Stimulated activated CD8-positive, alpha-beta memory T cell treated with anti-CD3 and anti-CD28 coated beads, Interleukin-7, amount 100 ng/mL, for 1 hour (primary cell): ENCODE measurements at places on chromosomes 4 and X.

- DNase-seq, result no peak
These were observed 6.3 kb upstream of the AP1S2 start for GRCh38 chrX:15860921-15861320.

DNA sequence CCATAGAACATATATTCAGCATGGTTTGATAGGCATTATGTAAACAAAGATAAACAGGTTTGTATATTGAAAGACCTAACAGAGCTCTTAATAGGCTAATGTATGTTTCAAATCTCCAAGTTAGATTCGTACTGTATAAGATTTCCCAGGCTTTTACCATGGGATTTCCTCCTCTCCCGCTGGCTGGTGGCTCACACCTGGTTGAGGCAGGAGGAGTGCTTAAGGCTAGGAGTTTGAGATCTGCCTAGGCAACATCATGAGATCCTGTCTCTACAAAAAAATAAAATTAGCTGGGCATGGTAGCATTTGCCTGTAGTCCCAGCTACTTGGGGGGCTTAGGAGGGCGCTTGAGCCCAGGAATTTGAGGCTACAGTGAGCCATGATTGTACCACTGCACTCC is 5.4 kb downstream of the CPE start:
- DNase-seq, result no peak

DNA sequence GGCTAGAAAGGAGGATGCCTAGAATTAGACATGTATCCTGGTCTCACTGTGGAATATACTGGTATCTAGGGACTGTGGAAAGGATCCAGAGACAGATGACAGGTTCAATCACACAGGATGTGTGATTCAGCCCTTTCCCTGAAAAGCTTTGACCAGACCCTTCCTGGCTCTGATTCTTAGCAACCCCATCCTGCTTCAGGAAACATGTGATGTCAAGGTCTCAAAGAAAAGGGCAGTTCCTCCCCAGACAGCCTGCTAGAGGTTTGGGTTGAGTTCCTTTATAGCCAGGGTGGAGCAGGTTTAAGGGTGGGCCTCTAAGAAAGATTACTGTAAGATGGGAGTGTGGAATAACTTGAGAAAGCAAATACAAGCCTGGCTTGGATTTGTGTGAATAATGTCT is 3.0 kb downstream of the BMP15 start:
- DNase-seq, result no peak

DNA sequence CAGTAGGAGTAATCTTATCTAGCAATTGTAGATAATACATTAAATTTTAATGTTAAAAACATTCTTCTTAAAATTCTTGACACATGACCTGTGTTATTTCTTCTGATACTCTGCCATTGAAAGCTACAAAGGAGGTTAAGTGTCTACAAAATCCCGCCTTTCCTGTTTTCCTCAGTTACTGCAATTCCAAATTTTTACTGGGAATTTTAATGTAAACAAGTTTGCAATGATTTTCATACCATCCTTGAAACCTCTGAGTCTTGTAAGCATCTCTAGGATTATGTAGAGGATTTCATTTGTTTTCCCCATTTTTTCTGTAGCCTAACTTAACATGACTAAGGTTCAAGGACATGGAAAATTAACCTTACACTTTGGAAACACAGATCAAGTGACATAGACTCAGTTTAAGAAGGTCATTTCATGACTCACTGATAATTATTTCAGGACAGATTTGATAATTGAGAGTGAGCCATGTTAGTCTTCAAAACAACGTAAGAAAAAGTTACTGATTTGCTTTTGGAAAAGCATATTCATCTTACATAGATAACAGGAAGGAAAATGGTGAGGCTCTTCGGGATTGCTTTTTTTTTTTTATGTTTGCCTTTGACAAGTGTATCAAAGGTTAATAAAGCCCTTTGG is 39.6 kb upstream of the PDLIM5 start:
- no peak for DNase-seq

GRCh38 chr4:57098941-57099340 is 11.2 kb downstream of the IGFBP7 start:
- no peak for DNase-seq

DNA sequence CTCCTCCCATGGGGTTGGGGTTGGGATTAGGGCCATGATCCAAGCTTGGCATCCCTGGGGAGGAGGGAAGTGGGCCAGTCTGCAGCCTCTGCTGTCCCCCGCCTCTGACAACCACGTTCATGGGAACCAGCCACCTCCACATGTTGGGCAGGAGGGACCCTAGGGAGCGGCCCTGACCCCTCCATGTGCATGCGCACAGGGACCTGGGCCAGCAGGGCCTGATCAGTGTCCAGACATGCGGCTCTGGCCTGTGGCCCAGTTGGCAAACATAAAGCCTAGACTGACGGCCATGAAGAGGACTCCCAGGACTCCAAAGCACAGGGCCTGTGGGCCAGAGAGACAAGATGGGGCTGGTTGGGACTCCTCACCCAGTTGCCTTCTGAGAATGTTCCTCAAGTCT is 11.3 kb downstream of the SLC38A5 start:
- DNase-seq, result no peak

GRCh38 chr4:99856166-99856565 is 38.1 kb downstream of the LAMTOR3 start:
- DNase-seq, result no peak

- no peak for DNase-seq
These were observed at the start of gene SYTL4 for GRCh38 chrX:100731441-100732281. SYTL4 (minus strand) TSS chrX:100732121; CDS start chrX:100702037, 30,084 bp downstream.

DNA sequence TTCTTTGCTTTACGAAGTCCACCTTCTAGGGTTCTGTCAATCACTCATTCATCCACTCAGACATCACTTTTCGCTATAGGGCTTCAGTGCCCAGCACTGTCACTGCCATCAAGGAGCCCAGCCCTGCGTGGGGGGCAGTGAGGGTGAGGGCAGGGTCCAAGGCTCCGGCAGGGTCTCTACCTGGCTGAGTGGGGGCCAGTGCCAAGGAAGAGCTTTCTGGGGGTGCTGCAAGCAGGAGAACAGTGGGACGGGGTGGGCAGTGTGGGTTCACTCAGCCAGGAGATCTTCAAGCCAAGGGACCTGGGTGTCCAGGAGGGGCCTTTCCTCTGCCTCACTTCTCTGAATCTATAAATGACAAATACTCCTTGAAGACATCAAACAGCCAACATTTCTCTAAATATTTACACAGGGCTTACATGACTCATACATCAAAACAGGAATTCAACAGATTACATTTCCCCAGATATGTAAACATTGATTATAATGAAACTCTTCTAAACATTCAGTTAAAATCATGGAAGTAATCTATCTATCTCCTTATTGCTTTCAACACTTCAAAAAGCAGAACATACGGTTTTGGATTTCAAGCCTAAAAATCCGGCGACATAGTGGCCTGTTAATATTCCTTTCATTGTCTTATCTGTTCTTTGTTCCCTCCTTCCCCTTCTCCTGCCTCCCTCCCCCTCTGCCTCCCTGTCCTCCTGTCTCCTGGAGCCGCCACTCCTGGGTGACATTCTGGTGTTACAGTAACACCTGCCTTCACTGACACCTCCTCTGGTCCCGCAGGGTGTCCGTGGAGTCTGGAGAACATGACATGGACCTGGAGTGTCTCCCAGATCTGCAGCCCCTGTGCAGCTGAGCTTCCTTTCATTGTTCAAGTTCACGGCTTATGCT is 94.4 kb upstream of the ADRA2C start:
- no peak for DNase-seq

- no peak for DNase-seq
These were observed 32.6 kb downstream of the DCK start for GRCh38 chr4:71026086-71026485.

DNA sequence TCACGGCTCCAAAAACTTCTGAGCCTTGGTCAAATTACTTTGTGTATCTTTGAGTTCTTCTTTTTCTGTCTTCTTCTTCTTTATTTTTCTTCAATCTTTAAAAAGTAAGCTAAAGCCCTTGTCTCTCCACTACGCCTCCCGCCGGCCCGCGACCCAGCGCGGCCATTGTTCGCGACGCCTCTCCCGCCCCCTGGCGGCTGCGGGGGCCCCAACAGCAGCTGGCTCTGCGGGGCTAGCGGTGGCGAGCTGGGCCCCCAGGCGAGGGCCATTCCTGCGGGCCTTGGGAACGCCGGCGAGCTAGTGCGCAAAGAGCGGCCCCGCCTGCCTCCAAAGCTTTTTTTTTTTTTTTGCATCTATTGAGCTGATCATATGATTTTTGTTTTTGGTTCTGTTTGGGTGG is 119.1 kb downstream of the TGIF2LX start:
- no peak for DNase-seq

DNA sequence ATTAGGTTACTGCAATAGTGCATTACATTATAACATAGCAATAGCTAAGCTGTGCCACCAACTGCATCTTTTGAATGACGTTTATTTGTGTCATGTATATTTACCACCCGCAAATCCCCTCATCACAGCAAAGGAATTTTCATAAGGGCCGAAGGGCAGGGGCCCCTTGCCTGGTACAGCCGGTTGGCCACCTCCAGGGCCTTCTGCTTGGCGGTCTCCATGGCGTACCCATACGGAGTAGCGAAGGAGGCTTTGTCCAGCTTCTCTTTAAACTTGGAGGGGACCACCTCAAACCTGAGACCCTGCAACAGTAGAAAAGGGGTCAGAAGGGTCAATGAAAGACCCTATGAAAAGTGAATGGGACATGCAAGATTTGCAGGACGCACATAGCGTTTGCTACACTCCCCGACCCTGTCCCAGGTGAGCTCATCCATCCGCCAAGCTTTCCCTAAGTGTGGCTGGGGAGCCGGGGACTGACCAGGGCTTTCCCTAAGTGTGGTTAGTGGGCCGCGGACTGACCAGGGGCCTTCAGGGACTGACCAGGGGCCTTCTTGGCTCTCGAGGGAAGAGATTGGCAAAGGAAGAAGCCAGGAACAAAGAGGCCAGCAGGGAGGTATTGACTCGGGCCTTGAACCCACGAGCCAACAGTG is 10.6 kb downstream of the ASMTL start:
- DNase-seq, result no peak

DNA sequence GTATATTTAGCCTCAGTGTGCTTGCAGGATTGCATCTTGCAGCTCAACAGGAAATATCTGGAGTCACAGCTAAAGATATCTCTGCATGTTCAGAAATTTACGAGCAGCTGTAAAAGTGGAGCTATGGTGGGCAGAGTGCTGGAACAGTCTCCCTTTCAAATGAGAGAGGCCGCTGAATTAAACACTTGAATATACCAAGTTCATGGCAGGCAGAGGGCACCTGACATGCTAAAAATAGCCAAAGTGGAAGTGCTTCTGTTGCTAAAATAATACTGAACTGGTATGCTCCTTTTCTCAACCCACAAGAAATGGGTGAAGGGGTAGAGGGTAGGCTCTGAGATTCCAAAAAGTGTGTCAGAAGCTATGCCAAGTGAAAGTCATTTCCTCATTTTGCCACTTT is 98.1 kb downstream of the MGST2 start:
- DNase-seq, result no peak

DNA sequence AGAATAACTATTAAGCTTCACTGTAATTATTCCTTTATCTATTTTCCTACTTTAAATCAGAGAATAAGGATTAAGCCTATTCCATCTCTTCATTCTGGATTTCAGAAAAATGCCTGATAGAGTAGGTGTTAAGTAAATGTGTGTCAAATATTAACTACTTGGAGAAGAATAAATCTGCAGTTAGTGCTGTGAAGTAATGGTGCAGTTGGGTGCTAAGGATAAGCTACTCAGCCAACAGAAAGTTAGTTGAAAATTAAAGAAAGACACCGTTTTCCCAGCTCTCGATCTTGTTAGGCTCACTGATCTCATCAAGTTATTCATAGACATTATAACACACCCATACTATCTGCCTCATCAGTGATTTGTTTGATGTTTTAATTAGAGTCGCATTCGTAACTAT is 7.1 kb downstream of the PF4V1 start:
- no peak for DNase-seq

- DNase-seq, result no peak
These were observed 136.8 kb upstream of the SLC4A4 start for GRCh38 chr4:71201817-71202576.

DNA sequence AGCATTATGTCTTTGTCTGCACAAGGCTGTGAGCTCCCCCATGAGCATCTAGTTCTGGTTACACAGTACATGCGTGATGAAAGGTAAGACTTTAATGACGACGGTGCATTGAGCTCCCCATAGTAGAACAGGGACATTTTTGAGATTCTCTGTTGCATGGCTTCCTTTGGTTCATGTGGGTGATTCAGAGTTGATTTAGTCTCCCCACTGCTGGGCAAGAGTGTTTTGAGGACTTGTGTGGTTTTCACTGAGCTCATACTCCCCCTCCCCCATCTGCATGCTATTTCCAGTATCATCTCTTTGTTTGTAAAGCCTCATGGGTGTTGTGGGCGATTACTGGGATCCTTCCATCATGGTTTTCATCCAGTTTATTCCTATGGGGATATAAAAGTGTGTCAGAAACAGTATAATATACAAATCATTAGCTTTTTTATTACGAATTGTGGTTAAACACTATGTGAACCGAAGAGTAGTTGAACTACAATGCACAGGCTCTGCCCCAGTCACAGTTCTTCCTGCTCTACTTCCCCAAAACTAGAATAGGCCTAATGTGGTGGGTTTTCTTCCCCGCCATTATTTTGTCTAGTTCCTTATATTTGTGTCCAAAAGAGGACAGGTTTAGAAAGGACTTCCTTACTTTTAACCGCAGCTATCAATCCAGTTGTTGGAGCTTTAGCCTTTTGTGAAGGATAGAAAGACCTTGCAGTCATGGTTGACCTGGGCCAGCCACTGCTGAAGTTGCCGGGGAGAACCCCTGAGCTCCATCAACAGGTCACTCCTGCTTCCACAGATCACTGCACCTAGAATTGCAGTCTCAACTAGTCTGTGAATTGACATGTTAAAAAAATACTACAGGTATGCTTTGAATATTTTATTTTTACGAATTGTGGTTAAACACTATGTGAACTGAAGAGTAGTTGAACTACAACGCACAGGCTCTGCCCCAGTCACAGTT is 30.4 kb downstream of the KIT start:
- no peak for DNase-seq

DNA sequence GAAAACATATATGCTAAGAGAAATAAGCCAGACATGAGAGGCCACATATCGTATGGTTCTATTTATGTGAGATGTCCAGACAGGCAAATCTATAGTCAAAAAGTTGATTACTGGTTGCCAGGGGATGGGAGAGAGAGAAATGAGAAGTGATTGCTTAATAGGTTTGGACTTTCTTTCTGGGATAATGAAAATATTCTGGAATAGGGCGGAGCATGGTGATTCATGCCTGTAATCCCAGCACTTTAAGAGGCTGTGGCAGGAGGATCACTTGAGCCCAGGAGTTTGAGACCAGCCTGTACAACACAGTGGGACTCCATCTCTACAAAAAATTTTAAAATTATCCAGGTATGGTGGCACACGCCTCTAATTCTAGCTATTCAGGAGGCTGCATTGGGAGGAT is 22.4 kb downstream of the RBM47 start:
- no peak for DNase-seq

DNA sequence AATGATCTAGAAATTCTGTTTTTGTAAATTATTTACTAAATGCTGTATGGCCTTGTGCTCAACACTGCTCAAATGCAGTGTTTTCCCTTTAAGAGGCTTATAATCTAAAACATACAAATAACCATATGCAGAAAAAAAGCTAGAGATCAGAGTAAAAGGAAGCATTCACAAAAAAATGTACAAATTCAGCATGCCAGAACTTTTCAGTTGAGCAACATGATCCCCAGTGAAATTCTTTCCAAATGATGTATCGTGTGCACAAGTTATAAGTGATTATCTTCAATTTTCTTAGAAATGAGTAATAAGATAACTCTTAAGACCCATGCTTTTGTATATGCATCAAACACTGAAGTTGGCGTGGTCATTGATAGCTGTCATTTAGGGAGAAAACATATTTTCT is 5.0 kb downstream of the GPC3 start:
- no peak for DNase-seq

- no peak for DNase-seq
These were observed 4.3 kb downstream of the DMD start for GRCh38 chrX:33207056-33207455.

GRCh38 chr4:110484029-110484428 is 8.1 kb downstream of the ENPEP start:
- DNase-seq, result no peak
